NCI-H1092 treated with DMSO at 0.1 percent for 48 hours (cell line): ENCODE measurements at places on chromosomes 7 and 10.

DNA sequence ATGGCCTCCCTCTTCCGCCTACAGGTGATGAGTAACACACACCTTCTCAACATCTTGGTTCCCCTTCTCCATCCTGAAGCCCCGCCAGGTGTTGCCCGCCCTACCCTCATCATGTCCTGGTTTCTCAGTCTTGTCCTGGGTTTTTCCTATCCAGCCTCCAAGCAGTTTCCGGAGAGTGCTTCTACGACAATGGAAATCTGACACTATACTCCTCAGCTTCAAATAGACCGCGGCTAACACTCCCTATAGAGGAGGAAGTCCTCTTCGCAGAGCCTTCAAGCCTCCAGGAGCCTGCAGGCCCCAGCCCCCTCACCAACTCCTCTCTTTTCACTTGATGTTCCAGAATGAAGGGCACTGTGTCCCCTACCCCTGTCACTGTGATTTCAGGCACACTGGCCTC is 147.4 kb downstream of the PRPF18 start:
- no peak for DNase-seq

GRCh38 chr7:20329389-20330238 is 1.1 kb upstream of the ITGB8 start:
- DNase-seq, result peak; percentile 76

GRCh38 chr10:44974628-44975430 is 3.8 kb downstream of the DEPP1 start:
- peak; percentile 61 for DNase-seq

- DNase-seq, result peak; percentile 94
These were observed 399.0 kb upstream of the C7orf33 start for GRCh38 chr7:148191391-148192065.

DNA sequence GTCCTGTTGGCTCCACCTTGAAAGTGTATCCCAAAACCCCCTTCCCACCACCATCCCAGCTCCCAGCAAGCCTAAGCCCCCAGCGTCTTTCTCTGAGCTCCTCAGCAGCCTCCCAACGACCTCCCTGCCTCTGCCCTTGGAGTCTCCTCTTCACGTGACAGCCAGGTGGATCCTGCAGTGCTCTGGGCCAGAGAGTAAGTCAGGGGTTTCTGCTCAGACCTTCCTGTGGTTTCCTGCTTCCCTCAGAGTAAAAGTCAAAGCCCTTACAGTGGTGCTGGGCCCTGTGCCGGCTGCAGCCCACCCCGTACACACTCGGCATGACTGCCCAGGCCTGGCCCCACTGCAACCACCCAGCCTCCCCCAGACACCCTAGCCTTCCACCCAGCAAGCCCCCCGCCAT is 51.9 kb downstream of the OAT start:
- DNase-seq, result no peak

DNA sequence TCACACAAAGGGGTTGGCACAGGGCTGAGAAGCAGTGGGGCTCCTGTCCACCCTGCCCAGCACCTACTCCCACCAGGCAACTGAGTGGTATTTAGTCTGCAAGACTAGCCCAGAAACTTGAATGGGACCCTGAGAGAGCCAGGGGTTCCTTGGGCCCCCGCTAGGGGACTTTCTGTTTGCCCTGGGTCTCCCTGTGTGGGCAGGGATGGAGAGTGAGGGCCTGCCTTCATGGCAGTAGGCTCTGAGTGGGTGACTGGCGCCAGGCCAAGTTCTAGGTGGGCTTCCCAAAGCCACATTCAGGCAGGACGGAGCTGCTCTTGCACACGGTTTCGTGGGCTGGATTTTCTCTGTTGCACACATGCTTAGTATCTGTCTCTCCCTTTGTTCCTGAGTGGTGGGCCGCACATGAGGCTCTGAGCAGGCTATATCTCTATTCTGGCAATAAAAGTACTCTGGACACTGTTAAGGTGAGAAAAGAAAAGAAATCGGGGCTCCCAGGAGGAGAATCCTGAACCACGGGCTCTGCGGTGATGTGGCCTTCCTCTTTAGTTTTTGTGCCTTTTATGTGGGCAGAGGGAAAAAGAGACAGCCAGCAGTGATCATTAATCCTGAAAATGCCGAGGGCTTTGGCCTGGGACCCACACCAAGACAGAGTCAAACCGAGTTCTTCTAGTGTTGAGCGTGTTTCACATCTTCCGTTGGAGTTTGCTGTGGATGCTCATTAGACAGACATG is 26.9 kb downstream of the IL2RA start:
- no peak for DNase-seq

- no peak for DNase-seq
These were observed 250.3 kb downstream of the SNX13 start for GRCh38 chr7:17690030-17690429.

- DNase-seq, result no peak
These were observed 111.7 kb downstream of the GLI3 start for GRCh38 chr7:42125321-42125720.

- no peak for DNase-seq
These were observed 146.1 kb downstream of the CCDC71L start for GRCh38 chr7:106514881-106515280.

- DNase-seq, result no peak
These were observed 39.2 kb downstream of the EEPD1 start for GRCh38 chr7:36192053-36192824.

DNA sequence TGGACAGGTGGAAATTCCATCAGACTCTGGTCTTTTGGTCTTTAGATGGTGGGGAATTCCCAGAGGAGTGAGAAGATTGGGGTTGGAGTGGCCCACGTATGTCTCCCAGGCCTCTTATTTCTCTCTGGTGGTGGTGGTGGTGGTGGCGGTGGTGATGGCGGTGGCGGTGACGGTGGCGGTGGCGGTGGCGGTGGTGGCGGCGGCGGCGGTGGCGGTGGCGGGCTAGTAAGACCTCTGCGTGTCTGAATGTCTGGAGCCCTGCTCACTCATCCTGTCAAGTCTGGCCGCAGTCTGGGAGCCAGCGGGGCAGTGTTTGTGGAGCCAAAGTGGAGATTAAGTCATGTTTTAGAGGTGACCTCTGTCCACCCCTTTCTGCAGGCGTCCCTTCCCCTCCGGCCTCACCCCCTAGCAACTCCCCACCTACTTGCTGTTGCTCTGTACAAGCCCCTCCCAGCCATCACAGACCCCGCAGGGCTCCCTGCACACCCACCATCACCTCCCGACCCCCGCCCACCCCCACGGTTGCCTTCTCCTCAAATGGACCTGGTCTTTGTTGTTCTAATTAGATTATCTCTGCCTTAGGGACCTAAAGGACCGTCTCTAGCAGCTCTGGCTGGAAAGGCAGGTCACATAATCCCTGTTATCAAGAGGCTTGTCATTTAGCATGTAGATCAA is 165.0 kb upstream of the TBX20 start:
- DNase-seq, result no peak

DNA sequence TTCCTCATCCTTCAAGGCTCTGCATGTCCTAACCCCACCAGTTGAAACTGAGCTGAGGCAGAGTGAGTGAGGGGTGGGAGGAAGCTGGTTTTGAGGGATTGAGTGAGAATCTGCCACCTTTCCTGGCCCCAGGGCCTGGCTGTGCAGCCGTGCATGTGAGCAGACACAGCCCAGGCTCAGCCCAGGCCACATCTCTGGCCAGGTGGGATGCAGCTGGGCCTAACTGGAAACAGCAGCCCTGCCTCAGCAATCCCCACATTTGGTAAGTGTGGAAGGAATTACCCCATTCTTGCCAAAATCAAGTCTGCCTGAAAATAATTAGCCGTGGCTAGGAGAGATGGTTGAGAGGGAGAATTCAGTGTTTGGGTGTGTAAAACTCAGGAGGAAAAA is 116.6 kb downstream of the NEURL1 start:
- no peak for DNase-seq

DNA sequence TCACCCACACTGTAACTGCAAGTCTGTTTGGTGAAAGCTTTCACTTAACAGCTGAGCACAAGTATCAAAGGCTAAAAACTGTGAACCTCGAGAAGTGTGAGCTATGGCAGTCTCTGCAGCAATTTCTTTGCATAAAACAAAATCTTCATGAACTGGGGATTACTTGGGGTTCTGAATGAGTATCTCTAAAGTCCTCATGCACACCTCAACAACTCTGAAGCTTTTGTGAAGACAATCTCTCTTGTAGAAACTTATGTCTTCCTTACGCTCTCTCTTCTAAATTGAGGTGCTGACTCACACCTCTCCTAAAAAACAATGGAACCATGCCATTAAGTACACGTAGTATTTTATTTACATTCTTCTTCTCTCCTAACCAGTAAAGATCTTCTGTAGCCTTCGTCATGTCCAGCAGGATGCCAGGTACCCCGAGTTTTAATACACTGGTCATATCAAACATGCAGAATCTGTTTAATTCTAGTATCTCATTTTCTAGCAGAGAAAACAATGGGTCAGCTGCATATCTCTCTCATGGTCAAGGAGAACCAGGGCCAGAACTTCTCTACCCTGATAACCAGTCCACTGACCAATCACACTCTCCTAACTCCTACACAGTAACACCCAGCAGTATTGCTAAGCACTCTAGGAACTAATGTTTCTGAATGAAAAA is 76.9 kb downstream of the UBE2H start:
- no peak for DNase-seq

- no peak for DNase-seq
These were observed 34.9 kb downstream of the ZCCHC24 start for GRCh38 chr10:79410315-79411094.

DNA sequence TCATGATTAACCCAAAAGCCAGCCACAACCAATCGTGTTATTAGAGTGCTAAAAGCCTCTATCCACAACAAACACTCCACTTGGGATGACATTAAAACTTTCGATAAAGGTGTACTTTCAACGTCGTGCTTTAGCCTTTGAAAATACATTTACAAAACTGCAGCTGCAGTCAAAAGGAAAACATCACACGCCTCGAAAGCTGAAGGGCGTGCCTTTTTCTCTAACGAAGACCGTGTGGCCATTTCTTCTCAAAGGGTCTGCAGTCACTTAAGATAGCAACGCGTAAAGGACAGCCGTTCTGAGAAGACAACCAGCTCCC is 1.1 kb downstream of the ARHGAP12 start:
- no peak for DNase-seq

DNA sequence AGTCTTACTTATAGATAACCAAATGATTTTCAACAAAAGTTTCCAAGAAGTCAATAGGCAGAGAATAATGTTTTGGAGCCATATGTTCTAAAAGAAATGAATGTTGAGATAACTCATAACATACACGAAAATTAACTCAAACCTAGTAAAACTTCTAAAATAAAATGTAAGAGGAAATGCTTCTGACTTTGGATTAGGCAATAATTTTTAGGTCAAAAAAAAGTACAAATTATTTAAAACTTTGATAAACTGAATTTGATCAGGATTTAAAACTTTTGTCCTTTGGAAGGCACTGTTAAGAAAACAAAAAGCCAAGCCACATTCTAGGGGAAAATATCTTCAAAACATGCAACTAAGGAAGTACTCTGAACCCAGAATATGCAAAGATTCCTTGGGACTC is 148.2 kb upstream of the GPR22 start:
- no peak for DNase-seq

- peak; percentile 73 for DNase-seq
These were observed 165.6 kb upstream of the KMT2E start for GRCh38 chr7:104848138-104848990.

- no peak for DNase-seq
These were observed 85.3 kb upstream of the PPP2R2D start for GRCh38 chr10:131815266-131816156.

GRCh38 chr10:3887885-3888476 is 103.0 kb upstream of the KLF6 start:
- no peak for DNase-seq

DNA sequence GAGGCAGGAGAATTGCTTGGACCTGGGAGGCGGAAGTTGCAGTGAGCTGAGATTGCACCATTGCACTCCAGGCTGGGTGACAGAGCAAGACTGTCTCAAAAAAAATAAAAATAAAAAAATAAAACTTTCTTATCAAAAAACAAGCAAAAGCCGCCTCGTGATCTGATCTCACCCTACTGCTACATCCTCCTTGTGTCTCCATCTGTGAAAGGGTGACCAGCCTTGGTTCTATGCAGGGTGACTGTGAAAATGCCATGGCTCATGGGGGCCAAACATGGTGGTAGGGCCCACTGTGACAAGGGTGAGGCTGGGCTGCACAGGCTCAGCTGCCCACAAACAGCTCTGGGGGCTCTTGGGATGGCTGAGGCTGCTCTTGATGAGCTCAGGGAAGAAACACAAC is 968 bp upstream of the OPN4 start:
- no peak for DNase-seq

GRCh38 chr7:37756797-37757551 is 73.4 kb downstream of the GPR141 start:
- DNase-seq, result no peak

DNA sequence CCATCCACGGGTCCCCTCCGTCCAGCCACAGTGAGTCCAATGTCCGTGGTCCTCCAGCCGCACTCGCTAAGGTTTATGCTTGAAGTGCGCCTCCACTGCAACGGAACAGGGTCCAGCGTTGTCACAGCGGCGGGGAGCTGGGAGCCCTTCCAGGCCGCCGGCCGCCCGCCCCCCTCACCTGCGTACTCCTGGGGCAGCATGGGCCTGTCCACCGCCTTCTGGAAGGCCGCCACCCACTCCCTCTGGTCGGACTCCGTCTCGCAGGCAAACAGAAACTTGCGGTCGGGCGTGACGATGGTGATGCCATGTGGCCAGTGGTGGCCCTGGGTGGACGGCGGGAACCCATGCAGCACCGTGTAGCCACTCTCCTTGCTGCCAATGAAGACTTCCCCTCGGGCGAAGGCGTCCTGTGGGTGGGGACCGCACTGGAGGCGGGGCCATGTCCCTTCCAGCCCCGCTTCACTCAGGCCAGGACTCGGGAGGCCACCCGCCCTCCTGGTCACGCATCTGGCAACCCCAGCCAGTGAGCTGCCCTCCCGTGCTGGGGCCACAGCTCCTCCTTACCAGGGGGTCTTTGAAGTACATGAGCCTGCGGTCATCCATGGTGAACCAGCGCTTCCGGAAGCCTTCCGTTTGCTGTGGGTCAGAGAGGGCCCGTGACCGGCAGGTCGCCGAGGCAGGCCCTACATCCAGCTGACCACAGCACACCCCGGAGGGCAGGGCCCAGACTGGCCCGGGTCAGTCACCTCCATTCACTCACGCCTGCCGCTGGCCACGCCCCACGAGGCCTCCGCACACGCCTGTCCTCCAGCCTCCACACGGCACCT is 22.7 kb downstream of the GET4 start:
- DNase-seq, result no peak

GRCh38 chr7:85205754-85206153 is 18.9 kb upstream of the SEMA3D start:
- DNase-seq, result no peak

DNA sequence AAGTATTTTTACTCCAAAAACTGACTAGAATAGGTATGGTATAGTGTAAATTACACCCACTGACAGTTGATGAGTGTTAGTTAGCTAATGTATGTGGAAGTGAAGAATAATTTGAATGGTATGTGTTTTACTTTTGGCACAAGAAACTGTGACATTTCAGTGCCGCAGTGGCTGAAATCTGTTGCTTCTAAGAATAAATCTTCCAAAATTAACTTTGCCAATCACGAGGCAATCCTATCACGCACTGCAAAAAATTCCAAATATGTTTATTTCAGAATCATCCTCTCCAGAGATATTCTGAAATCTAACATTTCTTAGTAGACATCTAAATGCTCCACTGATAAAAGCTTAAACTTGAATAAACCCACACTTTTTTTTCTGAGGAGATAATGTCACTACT is 61.2 kb downstream of the PCLO start:
- no peak for DNase-seq

- no peak for DNase-seq
These were observed 80.6 kb upstream of the KLF6 start for GRCh38 chr10:3865565-3865964.
